ENCODE measurements at places on chromosomes 6 and 20. TPM values are rescaled to one million over a fixed set of nuclear protein-coding genes. Genes with fewer than 3 reads are reported as not detected.

JPH2 gene
- polyA plus RNA-seq: 1.4 TPM

PAX1 gene
- polyA plus RNA-seq: not detected

BPIFA2 gene
- polyA plus RNA-seq: not detected

OLIG3 gene
- polyA plus RNA-seq: not detected

EDN1 gene
- 3.8 TPM for polyA plus RNA-seq

EMILIN3 gene
- polyA plus RNA-seq: 7.7 TPM

CCHCR1 gene
- polyA plus RNA-seq: 37.2 TPM

VNN1 gene
- polyA plus RNA-seq: 0.23 TPM

APOM gene
- polyA plus RNA-seq: 95.0 TPM

TCF15 gene
- polyA plus RNA-seq: 0.90 TPM

SIRPA gene
- polyA plus RNA-seq: 24.3 TPM

FNDC1 gene
- 6.3 TPM for polyA plus RNA-seq

IBTK gene
- 56.8 TPM for polyA plus RNA-seq

PGC gene
- not detected for polyA plus RNA-seq

- no peak for DNase-seq
These were observed 21.6 kb upstream of the FUT9 start for GRCh38 chr6:95994151-95994550.

- DNase-seq: no peak
These were observed 51.3 kb downstream of the PTPN1 start for GRCh38 chr20:50561379-50562078.

GRCh38 chr20:50385733-50386640 lies 124.2 kb upstream of the PTPN1 start:
- no peak for DNase-seq

GRCh38 chr6:39206250-39206721 lies 23.0 kb downstream of the KCNK5 start:
- no peak for DNase-seq

DNA sequence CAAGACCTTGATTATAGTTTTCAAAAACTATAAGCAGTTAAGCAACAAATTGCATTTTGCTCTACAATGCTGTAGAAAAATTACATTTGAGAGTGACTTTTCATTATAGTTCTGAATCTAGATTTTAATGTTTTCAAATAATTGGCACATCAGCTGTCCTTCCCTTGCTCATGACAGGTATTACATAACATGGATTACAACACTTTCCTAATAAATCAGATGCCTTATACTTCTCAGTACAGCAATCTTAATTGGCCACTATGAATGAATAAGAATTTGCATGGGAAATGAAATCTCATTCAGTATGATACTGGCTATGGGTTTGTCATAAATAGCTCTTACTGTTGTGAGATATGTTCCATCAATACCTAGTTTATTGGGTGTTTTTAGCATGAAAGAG lies 29.9 kb downstream of the HSF2 start:
- no peak for DNase-seq

- no peak for DNase-seq
These were observed 31.0 kb downstream of the SUN5 start for GRCh38 chr20:32973077-32973717.

DNA sequence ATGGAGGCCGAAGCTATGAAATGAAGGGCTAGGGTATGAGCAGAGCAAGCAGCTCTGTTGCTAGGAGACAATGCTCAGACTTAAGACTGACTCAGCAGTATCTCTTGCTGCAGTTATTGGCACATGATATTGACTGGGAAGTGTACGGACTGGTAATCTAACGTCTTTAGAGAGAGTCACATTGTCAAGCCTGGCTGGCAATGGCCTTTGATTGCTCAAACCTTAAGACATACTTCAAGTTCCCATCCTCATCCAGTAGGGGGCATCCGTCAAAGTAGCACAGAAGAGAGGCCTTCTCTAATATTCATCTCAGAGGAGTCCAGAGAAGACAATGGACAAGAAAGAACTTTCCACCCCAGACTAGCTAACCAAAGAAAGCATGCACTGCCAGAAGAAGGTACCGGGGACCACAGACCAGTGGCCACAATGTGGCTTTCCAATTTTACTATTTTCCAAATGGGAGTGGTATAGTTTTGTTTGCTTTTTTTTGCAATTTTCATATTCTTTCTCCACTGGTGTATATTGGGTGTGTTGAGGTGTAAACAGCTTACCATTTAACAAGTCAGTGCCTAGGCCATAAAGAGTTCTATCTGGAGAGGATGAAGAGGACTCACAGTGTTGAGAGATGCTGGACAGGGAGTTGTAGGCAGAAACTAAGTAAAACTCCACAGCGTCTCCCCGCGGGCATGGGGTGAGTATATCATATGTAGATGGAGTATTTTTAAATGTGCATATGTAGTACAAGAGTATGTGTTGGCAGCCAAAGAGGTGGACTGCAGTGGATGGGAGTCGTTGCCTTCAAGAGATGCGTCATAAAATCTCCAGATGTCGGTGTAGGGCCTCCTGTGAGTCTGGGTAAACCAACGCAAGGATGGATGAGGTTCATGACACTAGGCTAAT lies 36.7 kb downstream of the LRFN2 start:
- peak; percentile 26 for DNase-seq

DNA sequence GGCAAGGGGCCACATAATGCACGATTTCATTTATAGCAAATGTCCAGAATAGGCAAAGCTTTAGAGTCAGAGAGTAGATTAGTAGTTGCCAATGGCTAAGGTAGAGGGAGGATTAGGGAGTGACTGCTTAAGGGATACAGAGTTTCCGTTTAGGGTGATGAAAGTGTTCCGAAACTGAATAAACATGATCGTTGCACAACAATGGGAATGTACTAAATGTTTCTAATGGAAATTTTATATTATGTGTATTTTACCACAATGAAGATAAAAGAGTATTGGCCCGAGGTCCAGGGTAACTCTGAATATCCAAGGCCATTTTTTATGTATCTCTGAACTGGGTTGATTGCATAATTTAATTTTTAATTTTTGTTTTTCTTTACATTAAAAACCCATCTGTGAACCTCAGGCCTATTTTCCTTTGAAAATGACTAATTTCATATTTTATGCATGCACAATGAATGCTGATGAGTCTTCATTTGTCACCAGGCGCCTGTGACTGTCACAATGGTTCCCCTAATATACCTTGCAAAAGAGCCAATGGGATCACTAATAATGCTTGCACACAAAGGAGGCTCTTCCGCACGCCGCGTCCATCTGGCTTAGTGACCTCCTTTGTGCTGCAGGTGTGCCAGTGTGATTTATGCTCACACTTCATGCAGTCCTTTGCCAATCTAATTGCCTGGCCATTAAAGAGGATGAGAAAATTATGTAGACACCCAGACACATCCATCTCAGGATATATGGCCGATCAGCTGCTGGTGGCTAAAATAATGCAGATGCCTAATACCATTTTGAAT lies 612.5 kb downstream of the CDH26 start:
- no peak for DNase-seq

DNA sequence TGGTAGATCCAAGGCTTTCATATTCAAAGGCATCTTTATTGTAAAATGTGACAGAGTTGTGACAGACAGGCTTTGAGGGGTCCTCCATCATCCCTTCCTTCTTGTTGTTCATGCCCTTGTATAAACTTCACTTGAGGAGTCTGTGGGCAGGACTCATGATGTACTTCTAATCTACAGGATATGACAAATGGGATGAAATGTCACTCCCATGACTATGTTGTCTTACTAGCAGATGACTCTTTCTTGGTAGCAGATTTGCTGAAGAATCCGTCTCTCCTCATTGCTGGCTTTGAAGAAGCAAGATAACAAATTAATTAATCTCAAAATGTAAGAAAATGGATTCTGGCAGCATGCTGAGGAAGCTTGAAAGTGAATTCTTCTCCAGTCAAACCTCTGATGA lies 566.1 kb downstream of the TFAP2B start:
- no peak for DNase-seq

- DNase-seq: no peak
These were observed 57.9 kb downstream of the ELOVL5 start for GRCh38 chr6:53290537-53291510.

- no peak for DNase-seq
These were observed 101.4 kb downstream of the PRDM1 start for GRCh38 chr6:106187424-106187982.

- DNase-seq: peak; percentile 21
These were observed 118.6 kb upstream of the DOK5 start for GRCh38 chr20:54356801-54357200.

- DNase-seq: no peak
These were observed 2.0 kb downstream of the ATXN1 start for GRCh38 chr6:16759181-16759645.

- DNase-seq: peak; percentile 43
These were observed 584 bp downstream of the LYRM4 start for GRCh38 chr6:5260111-5260620.

DNA sequence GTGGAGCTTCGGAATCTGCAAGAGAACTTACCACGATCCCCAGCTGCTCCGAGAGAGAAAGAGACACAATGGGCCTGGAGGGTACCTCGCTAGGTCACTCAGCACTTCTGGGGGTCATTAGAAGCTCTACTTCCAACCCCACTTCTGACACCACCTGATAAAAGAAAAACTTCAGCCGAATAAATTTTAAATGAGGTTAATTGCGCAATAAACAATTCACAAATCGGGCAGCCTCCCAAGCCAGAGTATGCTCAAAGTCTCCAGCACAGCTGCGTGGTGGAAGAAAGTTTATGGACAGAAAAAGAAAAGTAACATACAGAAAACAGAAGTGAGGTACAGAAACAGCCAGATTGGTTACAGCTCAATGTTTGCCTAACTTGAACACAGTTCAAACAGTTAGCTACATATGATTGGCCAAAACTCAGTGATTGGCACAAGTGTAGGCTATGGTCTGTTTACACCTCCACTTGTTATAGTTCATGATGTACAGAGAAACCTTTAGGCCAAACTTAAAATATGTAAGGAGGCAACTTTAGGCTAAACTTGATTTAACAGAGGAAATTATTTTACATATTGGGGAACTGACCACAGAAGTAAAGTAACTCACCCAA lies 52.6 kb downstream of the COL11A2 start:
- DNase-seq: no peak

- DNase-seq: peak; percentile 50
These were observed 542.0 kb downstream of the DHX35 start for GRCh38 chr20:39503902-39504709.

GRCh38 chr6:168330403-168330802 lies 10.8 kb upstream of the DACT2 start:
- no peak for DNase-seq

DNA sequence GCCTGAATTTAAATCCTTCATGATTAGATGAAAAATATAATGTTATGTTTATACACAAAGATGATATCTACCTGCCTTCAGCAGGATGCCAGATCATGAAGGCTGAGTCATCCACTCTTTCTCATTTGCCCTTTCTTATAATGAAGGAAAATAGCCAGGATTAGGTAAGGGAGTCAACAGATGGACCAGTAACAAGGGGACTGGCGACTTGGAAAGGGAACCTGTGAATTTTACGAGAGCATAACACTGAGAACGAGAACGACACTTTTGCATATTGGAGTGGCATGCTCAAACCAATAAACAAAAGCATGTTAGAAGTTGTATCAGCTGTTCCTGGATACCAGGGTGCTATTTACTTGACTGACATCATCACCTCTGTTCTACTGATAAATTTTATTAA lies 154.0 kb downstream of the LAMP5 start:
- DNase-seq: no peak

GRCh38 chr6:14287707-14288106 lies 170.1 kb downstream of the CD83 start:
- no peak for DNase-seq

- DNase-seq: no peak
These were observed 1.8 kb upstream of the BIRC7 start for GRCh38 chr20:63233924-63234323.

- DNase-seq: no peak
These were observed 29.5 kb upstream of the TMEM14A start for GRCh38 chr6:52641388-52641787.

GRCh38 chr20:6768228-6769140 lies 998 bp downstream of the BMP2 start:
- DNase-seq: peak; percentile 25

DNA sequence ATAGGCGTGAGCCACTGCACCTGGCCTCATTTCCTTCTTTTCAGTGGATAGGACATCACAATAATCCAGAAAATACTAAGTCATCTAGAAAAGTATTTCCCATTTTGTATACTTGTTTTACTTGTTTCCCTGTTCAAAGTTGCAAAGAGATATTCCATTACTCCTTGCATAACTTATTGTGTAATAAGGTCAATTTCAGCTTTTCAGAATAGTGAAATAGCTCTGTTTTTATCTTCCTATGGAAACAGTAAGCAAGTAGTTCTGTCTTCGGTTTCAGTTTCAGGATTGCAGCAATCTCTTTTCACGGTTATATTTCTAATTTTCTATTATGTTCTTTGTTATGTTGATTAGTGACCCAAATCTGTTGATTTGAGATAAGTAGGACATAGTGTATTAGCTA lies 6.0 kb downstream of the STX11 start:
- no peak for DNase-seq

- DNase-seq: no peak
These were observed 82.3 kb downstream of the CEBPB start for GRCh38 chr20:50272724-50273446.

DNA sequence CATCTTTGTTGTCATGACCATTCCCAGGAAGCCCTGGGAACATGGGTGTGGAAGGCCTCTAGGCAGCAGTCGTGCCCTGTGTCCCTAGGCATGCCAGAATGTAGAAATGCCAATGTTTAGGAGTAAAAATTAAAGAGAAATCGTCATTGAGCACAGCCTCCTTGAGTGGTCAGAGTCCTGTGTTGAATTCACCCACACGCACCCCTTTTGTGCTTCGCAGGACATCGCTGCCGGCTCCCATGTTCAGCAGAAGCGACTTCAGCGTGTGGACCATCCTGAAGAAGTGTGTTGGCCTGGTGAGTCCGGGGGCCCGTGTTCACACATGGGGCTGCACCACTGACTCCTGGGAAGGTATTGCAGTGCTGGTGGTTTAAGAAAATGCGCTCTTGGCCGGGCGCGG lies 25.1 kb downstream of the OSBPL2 start:
- DNase-seq: no peak

GRCh38 chr6:133085896-133086295 lies 155.3 kb upstream of the EYA4 start:
- no peak for DNase-seq

GRCh38 chr6:30359276-30359675 lies 14.3 kb downstream of the RPP21 start:
- DNase-seq: no peak

DNA sequence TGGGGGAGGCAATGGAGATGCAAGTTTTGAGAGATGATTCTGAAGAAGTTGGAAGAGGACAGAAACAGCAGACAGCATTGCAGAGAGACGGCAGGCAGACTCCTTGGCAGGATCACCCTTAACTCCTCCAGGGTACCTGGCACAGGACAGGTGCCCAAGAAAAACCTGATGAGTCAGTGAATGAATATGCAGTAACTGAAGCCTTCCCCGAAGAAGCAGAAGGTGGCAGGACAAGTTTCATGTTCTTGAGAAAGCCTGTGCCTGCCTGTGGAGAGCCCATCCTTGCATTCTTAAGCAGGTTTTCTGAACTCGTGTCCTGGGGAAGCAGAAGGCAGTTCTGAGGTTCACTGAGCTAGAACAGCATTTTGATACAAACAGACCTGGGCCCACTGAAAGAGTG lies 79.6 kb upstream of the SASH1 start:
- DNase-seq: no peak

Measured in left kidney (tissue), 8 donors.